Activated CD4-positive, alpha-beta memory T cell treated with anti-CD3 and anti-CD28 coated beads, Interleukin-2, amount 10 ng/mL, durations not matched to agents 7 days and 5 days (primary cell): ENCODE measurements at places on chromosomes 16 and 17. TPM values are rescaled to one million over a fixed set of nuclear protein-coding genes. Genes with fewer than 3 reads are reported as not detected.
A peak's percentile ranks its signal among the peaks of the same experiment; 100 is the strongest.

DNA sequence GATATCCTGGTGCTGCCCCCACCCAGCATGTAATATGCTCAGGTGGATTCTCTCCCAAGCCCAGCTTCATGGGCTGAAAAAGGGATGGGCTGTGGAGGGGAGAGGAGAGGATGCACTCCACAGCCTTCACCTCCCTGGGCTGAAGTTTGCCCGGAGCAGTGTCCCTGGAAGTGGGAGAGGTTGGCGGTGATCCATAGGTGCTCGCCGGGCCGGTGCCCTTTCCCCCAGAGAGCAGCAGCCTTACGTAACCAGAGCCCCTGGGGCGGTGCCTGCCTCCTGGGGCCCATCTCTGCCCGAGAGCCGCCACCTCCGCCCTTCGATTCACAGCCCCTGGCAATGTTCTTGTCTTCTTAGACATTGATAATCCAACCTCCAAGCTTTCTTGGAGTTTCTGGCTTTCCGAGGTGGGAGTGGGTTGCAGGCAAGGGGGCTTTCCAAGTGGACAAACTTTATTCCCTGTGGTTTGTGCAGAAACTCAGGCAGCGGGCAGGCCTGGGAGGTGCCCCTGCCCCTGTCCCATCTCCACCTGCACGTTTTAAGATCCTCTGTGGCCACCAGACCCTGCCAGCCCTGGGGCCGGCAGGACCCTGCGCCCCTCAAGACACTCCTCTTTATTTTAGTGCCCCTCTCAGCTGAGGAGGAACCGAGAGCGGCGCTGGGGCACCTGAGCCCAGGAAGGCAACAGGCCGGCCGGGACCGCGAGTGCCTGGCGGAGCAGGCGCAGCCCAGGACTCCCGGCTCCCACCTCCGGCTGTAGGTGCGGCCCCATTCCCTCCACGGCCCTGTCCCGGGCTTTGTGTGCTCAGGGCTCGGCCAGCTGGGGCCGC is 3.1 kb upstream of the WDR90 start:
- H3K4me3 ChIP-seq, result no peak overlapping the region
- H3K36me3 ChIP-seq, result no peaks in the 10 kb centered on the region
- DNase-seq, result no peak
- peaks cover 33% of the 10 kb centered on the region for H3K4me1 ChIP-seq

GRCh38 chr17:6471531-6472465 is 27.5 kb downstream of the PIMREG start:
- H3K4me1 ChIP-seq, result no peaks in the 10 kb centered on the region
- H3K36me3 ChIP-seq, result no peaks in the 10 kb centered on the region
- no peaks in the 10 kb centered on the region for H3K27me3 ChIP-seq
- DNase-seq, result no peak
- H3K4me3 ChIP-seq, result no peak overlapping the region

DNA sequence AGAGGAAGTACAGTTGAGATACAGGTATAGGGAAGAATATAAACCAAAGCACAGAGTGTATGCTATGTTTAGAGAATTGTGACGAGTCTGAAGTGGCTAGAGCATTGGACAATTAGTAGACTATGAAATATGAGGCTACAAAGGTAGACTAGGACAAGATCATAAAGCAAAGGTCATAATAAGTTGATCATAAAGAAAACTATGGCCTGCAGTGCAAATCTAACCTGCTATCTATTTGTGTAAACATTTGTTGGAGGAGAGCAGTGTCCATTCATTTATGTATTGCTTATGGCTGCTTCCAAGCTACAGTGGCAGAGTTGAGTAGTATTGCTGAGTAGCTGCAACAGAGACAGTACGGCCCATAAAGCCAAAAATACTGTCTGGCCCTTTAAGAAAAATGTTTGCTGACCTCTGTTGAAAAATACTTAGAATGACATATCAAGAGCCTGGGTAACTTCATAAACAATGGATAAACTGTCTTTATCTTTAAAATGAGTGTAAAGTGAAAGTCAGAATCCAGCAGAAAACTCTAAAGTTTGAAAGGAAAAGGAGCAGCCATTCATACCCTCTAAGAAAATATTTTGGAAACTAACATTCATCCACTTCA is 14.5 kb upstream of the OR1E2 start:
- DNase-seq, result no peak
- no peak overlapping the region for H3K27ac ChIP-seq
- no peaks in the 10 kb centered on the region for H3K4me1 ChIP-seq
- peaks cover 12% of the 10 kb centered on the region for H3K27me3 ChIP-seq

GAST gene
- total RNA-seq, result not detected

DNA sequence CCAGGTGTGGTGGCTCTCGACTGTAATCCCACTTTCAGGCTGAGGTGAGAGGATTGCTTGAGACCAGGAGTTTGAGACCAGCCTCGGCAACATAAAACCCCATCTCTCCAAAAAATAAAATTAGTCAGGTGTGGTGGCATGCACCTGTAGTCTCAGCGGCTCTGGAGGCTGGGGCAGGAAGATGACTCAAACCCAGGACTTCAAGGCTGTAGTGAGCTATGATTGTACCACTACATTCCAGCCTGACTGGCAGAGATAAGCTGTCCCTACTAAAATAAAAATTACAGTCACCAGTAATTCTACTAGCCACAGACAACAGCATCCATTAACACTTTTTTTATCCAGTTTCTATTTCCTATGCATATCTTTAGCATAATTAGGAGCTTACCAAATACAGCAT is 176.3 kb downstream of the CPPED1 start:
- no peak overlapping the region for H3K27ac ChIP-seq
- peaks cover 2% of the 10 kb centered on the region for H3K27me3 ChIP-seq
- H3K4me1 ChIP-seq, result no peaks in the 10 kb centered on the region
- no peaks in the 10 kb centered on the region for H3K36me3 ChIP-seq

DNA sequence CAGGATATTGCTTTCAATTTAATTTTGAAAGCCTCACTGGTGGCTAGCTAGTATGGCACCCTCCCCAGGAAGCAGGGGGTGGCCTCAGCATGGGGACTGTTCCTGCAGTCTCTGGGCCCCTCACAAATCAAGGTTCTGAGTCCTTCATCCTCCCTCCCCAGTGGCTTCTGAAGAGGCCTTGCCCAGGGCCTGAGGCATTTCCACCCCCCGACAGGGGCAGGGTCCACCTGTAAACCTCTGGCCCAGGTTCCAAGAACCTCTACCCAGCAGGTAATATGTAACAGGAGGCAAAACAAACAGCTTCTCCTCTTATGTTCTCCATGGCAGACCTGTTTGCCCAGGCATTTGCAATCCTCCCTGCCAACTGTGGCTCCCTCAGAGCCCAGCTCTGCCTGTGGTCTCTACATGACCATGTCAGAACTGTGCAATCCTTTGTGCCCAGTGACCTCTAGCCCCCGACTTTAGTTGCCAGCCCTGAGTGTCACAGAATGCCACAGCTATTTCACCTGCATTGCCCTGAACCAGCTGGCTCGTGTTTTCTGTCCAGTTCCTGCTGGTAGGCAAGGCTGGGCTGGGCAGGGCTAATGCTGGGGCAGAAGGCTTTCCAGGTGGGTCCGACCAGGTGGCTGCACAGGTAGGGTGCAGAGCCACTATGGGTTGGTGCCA is 14.3 kb downstream of the ACSF2 start:
- H3K4me1 ChIP-seq, result no peaks in the 10 kb centered on the region
- no peaks in the 10 kb centered on the region for H3K27me3 ChIP-seq
- no peak overlapping the region for H3K4me3 ChIP-seq
- H3K36me3 ChIP-seq, result no peaks in the 10 kb centered on the region
- H3K27ac ChIP-seq, result no peak overlapping the region

DNA sequence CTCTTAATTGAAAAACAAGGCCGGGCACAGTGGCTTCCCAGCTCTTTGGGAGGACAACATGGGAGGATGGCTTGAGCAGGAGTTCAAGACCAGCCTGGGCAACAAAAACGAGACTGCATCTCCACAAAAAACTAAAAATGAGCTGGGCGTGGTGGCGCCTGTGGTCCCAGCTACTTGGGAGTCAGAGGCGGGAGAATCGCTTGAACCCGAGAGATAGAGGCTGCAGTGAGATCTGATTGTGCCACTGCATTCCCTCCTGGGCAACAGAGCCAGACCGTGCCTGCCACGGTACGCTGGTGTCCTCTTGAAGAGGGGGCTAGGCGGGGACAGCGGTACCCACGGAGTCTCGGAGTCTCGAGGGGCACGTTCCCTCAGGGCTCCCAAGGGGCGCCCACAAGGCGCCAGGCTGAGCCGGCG is 27.9 kb upstream of the ADORA2B start:
- H3K36me3 ChIP-seq, result no peaks in the 10 kb centered on the region
- H3K27me3 ChIP-seq, result peaks cover 16% of the 10 kb centered on the region
- no peak overlapping the region for H3K27ac ChIP-seq
- no peak for DNase-seq
- no peaks in the 10 kb centered on the region for H3K4me1 ChIP-seq

- no peak overlapping the region for H3K27ac ChIP-seq
- H3K4me3 ChIP-seq, result no peak overlapping the region
- H3K36me3 ChIP-seq, result peaks cover 49% of the 10 kb centered on the region
- DNase-seq, result no peak
- H3K27me3 ChIP-seq, result no peaks in the 10 kb centered on the region
Measured at GRCh38 chr16:84054916-84055315, 12.3 kb upstream of the SLC38A8 start.

DNA sequence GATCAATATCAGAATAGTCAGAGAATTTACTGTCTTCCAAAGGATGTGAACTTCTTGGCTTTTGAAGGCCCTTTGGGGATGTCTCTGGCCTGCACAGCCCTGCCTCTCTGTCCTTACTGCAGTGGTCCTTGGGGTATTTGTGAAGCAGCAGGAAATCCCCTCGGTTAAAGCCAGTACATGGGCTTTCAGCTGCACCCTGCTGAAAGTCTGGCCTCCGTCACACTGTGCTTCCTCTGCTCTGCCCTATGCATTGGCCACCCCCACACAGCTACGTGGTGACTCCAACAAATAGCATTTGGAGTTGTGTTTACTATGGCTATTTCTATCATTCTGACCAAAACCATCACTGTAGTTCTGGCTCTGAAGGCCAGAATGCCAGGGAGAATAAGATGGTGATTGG is 21.2 kb downstream of the SYCE1L start:
- H3K4me3 ChIP-seq, result no peak overlapping the region
- no peak for DNase-seq
- no peaks in the 10 kb centered on the region for H3K4me1 ChIP-seq
- H3K36me3 ChIP-seq, result no peaks in the 10 kb centered on the region
- no peak overlapping the region for H3K27ac ChIP-seq
- no peaks in the 10 kb centered on the region for H3K27me3 ChIP-seq

GRCh38 chr16:1879477-1879876 is 7.5 kb upstream of the MEIOB start:
- DNase-seq, result no peak
- no peak overlapping the region for H3K4me3 ChIP-seq
- H3K36me3 ChIP-seq, result no peaks in the 10 kb centered on the region
- H3K4me1 ChIP-seq, result peaks cover 11% of the 10 kb centered on the region
- peaks cover 19% of the 10 kb centered on the region for H3K27me3 ChIP-seq
- no peak overlapping the region for H3K27ac ChIP-seq

- H3K4me1 ChIP-seq, result no peaks in the 10 kb centered on the region
- no peak overlapping the region for H3K4me3 ChIP-seq
- H3K27me3 ChIP-seq, result peaks cover 2% of the 10 kb centered on the region
- no peak for DNase-seq
Measured at GRCh38 chr16:20638711-20639335, 58.7 kb downstream of the ACSM1 start.

DNA sequence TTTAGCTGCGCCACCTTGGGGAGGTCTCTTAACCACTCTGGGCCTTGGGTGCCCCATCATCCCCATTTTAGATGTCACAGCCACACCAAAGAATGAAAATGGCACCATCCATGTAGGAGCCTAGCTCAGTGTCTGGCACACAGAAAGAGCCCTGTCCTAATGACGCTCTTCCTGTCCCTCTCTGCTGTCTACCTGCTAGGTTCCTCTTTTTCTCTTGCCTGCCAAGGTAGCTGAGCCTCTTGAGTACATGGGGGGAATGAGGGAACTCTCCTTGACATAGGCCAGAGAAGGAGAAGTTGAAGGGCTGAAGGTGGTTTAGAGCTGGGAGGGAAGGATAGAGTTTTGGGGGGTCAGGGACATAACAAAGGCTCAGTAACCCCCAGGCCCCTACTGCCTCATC is 1.8 kb downstream of the RUNDC3A start:
- H3K36me3 ChIP-seq, result no peaks in the 10 kb centered on the region
- no peak overlapping the region for H3K4me3 ChIP-seq
- H3K27me3 ChIP-seq, result peaks cover 42% of the 10 kb centered on the region
- no peak for DNase-seq

DNA sequence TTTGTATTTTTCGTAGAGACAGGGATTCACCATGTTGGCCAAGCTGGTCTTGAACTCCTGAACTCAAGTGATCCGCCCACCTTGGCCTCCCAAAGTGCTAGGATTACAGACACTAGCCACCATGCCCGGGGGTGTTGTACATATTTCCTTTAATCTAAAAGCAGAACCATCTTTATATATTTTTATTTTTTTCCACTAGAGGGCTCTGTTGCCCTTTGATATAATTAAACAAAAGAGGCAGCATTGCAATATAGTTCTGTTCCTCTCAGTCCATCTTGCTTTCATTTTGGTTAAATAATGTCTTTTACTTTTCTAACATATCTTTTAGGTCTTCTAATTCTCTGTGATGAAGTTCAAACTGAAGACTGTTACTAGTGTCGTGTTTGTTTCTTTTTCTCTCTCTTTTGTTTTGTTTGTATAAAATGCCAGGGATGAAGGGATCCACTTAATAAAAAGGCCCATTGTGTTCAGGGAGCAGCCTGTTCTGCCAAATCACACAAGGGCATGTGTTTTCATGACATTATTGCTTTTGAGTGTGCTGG is 23.4 kb downstream of the WWOX start:
- no peaks in the 10 kb centered on the region for H3K27me3 ChIP-seq
- DNase-seq, result no peak
- peaks cover 6% of the 10 kb centered on the region for H3K4me1 ChIP-seq
- no peak overlapping the region for H3K4me3 ChIP-seq
- H3K27ac ChIP-seq, result peak overlapping the region; percentile 73
- H3K36me3 ChIP-seq, result peaks cover 9% of the 10 kb centered on the region

GRCh38 chr16:3787924-3788661 is 70.8 kb upstream of the TRAP1 start:
- no peak overlapping the region for H3K27ac ChIP-seq
- peaks cover 6% of the 10 kb centered on the region for H3K27me3 ChIP-seq
- H3K36me3 ChIP-seq, result peaks cover 57% of the 10 kb centered on the region
- H3K4me1 ChIP-seq, result peaks cover 34% of the 10 kb centered on the region
- DNase-seq, result no peak

GRCh38 chr16:87216841-87217275 is 100.3 kb downstream of the C16orf95 start:
- DNase-seq, result no peak
- no peak overlapping the region for H3K27ac ChIP-seq
- H3K27me3 ChIP-seq, result no peaks in the 10 kb centered on the region

KRT32 gene
- not detected for total RNA-seq

- H3K4me3 ChIP-seq, result no peak overlapping the region
- peak overlapping the region; percentile 23 for H3K27ac ChIP-seq
- DNase-seq, result no peak
Measured at GRCh38 chr17:80904036-80904753, 87.4 kb upstream of the CHMP6 start.

DNA sequence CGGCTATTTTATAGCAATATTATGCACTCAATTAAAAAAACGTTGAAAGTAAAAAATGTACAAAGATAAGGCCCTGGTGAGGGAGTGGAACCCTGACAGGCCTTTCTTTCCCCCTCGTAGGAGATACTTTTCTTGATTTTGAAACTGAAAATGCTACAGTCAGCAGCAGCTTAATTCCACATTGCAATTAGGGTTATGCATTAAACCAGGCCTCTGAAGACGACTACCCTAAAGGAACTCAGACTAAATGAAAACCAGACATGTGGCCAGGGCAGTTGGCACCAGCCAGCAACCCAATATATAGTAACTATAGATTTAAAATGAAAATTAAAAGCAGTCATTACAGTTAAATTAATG is 463.2 kb upstream of the MAF start:
- H3K4me3 ChIP-seq, result no peak overlapping the region
- no peaks in the 10 kb centered on the region for H3K36me3 ChIP-seq
- H3K27ac ChIP-seq, result no peak overlapping the region
- DNase-seq, result no peak
- no peaks in the 10 kb centered on the region for H3K4me1 ChIP-seq
- H3K27me3 ChIP-seq, result peaks cover 2% of the 10 kb centered on the region

NPB gene
- total RNA-seq, result 0.38 TPM
